ENCODE measurements at places on chromosomes 2 and 18.

DNA sequence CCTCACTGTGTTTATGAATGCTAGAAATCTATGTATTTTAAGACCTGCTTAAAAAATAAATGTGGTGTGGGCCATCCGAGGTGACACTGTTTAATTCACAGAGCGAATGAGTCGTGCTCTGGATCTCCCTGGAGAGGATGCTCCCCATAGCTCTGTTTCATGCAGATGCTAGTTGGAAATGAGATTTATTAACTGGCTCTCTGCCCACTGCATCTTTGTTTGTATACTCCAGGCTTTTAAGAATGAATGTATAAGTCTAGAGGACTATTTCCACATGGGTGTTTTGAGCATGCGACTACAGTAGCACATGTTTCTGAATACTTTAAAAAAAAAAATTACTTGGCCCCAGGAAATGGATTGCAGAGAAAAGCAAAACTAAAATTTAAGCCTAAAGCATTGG, 3.9 kb downstream of the MAPRE2 start:
- DNase-seq = no peak

GRCh38 chr2:184037273-184037672, 561.1 kb upstream of the ZNF804A start:
- DNase-seq = no peak

GRCh38 chr2:225041851-225042799, at the start of gene DOCK10:
Gene DOCK10, minus strand, starts transcription at chr2:225042468. Its CDS starts 94 bp downstream, at chr2:225042374.
- peak; percentile 47 for DNase-seq

- no peak for DNase-seq
Measured at GRCh38 chr18:74745633-74746403, 148.1 kb downstream of the ZNF407 start.

GRCh38 chr2:218883491-218884490, 3.1 kb downstream of the WNT10A start:
- DNase-seq = no peak

DNA sequence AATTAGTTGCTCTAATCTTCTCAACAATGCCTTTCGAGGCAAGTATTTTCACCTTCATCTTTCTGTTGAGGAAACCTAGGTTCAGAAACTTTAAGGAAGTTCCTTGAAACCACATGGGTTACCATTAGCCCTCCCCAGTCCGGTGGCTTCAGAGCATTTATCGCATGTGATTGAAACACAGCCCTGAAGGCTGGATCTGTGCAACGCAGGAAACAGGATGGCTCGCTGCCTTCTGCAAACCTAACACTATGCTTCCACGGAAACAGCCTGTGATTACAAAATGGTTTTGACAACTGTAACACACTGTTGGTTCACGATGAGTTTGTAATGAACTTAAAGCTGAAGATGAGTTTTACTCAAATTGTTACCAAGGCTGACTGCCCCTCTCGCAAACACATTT, 68.5 kb downstream of the EPB41L3 start:
- DNase-seq = no peak

- no peak for DNase-seq
Measured at GRCh38 chr2:43104763-43105162, 121.6 kb downstream of the ZFP36L2 start.

DNA sequence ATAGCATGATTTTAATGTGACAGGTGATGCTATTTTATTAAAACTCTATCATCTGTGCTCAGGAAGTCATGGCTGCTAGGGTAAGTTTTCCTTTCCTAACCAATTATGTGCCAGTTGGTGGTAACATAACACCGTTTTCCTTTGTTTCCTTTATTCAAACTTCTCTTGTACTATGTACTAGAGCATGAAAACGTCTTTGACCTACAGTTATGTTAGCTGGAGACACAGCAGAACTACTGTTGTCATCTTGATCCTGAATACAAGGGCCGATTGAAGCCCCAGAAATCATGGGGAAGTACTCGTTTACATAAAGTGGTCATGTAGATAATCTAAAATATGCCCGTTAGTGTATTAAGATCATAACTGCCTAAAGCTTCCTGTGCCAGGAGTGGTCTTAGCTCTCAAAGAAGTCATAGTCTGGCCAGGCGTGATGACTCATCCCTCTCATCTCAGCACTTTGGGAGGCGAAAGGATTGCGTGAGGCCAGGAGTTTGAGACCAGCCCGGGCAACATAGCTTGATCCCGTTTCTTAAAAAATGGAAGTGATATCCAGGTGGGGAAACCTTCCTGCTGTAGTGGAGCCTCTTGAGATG, 20.5 kb downstream of the NEDD4L start:
- DNase-seq = no peak

DNA sequence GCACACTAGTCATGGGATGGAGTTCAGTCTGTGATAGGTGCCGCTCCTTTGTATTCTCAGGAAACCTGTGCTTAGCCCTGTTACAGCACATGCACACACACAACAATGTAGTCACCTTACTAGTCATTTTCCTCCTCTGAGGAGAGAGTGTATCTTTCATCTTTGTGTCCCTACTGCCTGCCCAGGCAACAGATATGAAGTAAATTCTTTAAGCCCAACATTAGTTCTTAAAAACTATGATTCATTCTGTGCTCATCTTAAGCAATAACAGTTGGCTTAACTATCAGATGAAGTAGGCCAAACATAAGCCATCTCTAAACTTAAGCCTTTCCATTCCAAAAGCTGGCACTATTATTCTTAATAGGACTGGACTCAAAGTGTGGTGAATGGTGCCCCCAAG, 186.5 kb downstream of the LNPK start:
- DNase-seq = no peak

DNA sequence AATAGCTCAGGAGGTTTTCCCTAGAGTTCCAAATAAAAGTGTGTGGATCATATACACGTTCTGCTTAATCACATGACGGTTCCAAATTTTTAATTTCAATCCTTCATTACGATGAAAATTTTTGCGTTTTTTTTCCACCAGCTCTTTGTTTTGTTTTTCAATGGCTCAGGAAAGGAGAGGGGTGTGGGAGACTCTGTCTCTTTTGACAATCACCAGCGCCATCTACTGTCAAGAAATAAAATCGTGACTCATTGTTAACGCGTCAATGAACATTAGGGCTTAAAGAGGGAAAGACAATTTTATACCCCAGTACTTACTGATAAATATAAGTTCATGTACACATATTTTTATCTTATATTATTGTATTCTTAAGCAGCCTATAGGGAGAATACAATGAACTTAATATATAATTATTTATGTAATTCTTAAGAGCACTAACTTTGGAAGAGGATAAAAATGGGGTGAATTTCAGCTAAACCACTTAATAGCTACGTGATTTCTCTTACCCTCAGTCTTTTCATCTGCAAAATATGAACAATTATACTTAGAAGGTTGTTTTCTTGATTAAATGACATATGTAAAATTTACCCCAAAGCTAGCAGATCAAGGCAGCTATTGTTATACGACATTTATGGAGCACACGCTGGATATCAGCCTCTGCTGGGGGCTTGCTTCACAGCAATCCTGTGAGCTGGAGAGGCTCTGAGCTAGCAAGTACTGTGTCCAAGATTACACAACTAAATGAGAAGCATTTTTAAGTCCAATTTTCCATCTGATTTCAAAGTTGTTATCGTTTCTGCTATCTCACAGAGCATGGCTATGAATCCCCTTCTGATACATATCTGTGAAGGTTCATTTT, 47.4 kb upstream of the RMDN2 start:
- DNase-seq = peak; percentile 56

- DNase-seq = no peak
Measured at GRCh38 chr2:218805627-218806026, 23.7 kb downstream of the CYP27A1 start.

DNA sequence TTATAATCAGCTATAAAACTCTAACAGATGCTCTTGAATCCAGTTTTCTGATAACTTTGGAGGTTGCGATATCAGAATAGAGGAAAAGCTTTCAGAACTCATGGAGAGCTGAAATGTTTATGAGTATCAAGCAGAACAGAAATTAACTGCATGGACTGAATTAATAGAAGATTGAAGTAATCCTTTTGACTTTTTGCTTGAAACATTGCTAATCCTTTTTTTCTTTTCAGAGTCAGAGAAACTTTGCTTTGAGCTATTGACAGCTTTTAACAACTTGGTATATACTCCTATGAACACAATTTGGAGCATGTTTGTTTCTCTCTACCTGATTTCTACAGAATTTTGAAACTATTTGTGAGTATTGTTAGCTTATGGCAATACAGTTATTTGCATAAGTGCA, 1254.8 kb downstream of the LRP1B start:
- DNase-seq = no peak

DNA sequence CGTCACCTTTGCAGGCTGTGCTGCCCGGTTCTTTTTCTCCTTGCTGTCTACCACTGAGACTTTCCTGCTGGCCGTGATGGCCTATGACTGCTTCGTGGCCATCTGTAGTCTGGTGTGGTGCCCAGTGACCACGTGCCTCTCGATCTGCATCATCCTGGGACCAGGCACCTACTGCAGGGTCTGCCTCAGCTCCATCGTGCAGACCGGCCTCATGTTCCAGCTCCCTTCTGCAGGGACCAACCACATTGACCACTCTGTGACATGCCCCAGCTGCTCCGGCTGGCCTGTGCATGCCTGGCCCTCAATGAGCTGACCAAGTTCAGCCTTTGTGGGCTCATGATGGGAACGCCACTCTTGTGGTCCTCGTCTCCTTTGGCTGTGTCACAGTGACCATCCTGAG, 26.7 kb downstream of the COPS9 start:
- DNase-seq = no peak

DNA sequence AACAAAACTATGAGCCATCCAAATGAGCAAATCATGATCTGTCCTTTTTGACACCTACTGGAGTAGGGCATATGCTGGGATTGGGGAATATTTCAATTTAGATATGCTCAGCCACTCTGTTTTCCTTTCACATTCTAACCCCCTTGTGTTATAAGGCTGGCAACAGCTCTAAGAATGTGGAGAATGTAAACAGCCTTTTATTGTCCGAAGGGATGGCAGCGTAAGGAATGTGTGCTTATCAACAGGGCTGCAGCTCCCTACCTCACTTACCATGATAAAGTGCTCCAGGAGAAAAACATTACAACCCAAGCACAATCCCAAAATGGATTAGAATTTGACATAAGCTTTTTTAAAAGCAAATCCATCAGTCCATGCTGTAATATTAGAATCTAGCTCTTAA, 2.2 kb downstream of the NXPH2 start:
- no peak for DNase-seq

GRCh38 chr2:232458051-232458660, 2.2 kb downstream of the ALPI start:
- no peak for DNase-seq

- no peak for DNase-seq
Measured at GRCh38 chr2:233845301-233846060, 8.9 kb downstream of the HJURP start.

GRCh38 chr18:48514786-48515185, 24.0 kb upstream of the CTIF start:
- no peak for DNase-seq

DNA sequence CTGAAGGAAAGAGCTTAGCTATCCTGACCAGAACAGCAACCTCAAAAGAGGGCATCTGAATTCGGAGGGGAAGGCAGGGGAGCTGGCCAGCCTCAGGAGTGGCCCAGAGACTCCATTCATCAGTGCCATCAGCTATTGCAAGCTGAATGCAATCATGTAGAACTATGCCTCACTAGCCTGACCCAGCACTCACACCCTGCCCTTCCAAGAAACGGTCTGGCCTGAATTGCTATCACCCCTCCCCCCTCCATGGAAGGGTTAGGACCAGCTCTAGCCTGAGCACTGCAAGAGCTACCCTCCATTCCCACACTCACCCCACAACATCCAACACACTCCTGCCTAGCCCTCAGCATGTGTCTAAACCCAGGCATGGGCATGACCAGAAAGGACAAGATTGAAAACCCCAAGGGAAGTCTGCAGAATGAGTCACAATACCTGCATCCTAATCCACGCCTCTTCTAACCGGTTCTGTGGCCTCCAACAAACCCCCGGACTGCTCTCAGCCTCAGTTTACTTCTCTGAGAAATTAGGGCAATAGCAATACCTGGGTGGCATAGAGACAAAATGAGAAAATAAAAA, 120.3 kb downstream of the BCL11A start:
- DNase-seq = no peak

DNA sequence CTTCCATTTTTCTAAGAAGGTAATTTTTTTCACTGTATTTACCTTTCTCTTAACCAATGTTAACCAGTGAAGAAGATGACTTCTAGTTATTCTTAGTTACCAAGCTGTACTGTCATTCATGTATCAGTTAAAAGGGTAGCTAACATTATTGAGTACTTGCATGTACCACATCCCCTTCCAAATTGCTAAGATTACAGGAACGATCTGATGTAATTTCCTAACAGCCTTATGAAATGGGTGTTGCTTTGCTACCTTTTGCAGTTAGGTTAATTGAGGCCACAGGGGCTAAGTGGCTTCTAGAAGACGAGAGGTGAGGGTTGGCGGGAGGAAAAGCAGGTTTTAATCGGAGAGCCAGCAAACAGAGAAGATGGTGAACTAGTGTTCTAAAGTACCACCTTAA, 1.8 kb upstream of the SULT6B1 start:
- no peak for DNase-seq

All from stimulated activated naive CD4-positive, alpha-beta T cell (primary cell).